B cell (primary cell): ENCODE measurements at places on chromosomes 12 and 14.

GRCh38 chr12:47786662-47787280 is 13.7 kb downstream of the SLC48A1 start:
- DNase-seq: no peak

- DNase-seq: no peak
These were observed 24.4 kb downstream of the FBRSL1 start for GRCh38 chr12:132514216-132514820.

GRCh38 chr12:113333877-113334785 is 778 bp downstream of the SLC8B1 start:
- peak; percentile 48 for DNase-seq

- no peak for DNase-seq
These were observed 5.9 kb downstream of the KRT86 start for GRCh38 chr12:52280319-52280795.

DNA sequence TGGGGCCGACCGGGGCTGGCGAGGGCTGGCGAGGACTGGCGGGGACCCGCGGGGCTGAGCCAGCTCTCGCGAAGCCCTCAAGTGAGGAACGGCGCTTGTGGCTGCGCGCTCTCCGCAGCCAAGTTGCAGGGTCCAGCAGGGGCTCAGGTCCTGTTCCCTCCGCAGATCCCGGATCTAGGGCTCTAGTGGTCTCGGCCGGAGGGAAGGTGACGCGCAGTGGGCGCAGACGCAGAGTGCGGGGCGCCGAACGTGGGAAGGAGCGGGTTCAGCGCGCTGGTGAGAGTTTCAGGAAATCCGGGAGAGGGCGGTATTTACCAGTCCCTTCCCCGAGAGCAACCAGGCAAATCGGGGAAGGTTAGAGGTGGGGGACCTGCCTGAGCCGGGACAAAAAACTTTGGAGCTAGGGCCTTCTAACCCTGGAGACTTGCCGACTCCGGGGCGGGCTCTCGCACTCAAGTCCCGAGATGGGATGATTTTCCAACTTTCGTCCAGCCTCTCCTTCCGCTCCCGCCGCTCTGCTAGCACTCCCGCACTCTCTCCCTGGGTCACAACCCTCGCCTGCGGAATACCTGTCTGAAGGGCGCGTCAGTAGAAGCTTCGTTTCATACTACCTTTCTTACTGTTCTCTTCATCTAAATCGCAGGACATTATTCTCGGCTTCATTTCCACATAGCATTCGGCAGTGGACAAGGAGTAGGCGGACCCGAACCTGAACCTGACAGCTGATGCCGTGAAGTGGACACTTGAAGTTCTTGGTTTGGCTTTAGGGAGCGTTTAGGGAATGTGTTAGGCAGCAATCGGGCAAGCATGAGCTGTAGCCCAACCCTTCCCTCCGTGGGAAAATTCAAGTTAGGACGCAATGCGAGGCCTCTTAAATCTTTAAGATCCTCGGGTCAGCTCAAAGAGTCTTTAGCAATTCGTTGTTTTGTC is 13.6 kb upstream of the PAX9 start:
- no peak for DNase-seq
